Aorta (tissue), 5 donors: ENCODE measurements at places on chromosomes 5 and 9. TPM values are rescaled to one million over a fixed set of nuclear protein-coding genes. Genes with fewer than 3 reads are reported as not detected.

GRCh38 chr5:39057734-39058133 lies 16.5 kb downstream of the RICTOR start:
- H3K36me3 ChIP-seq, result no peaks in the 10 kb centered on the region
- no peak for DNase-seq
- no peaks in the 10 kb centered on the region for H3K27me3 ChIP-seq
- H3K27ac ChIP-seq, result no peak overlapping the region
- no peaks in the 10 kb centered on the region for H3K4me1 ChIP-seq

Gene SLC36A3
- not detected for total RNA-seq

Gene SPIN1
- 79.9 TPM for total RNA-seq

- no peak overlapping the region for H3K27ac ChIP-seq
- no peaks in the 10 kb centered on the region for H3K4me1 ChIP-seq
- no peaks in the 10 kb centered on the region for H3K27me3 ChIP-seq
- H3K4me3 ChIP-seq, result no peak overlapping the region
- no peak for DNase-seq
These were observed 24.0 kb downstream of the PTGES2 start for GRCh38 chr9:128103589-128103962.

GRCh38 chr9:96327694-96328352 lies 25.8 kb upstream of the HSD17B3 start:
- H3K4me3 ChIP-seq, result no peak overlapping the region
- no peaks in the 10 kb centered on the region for H3K4me1 ChIP-seq
- H3K36me3 ChIP-seq, result no peaks in the 10 kb centered on the region
- no peak overlapping the region for H3K27ac ChIP-seq

- H3K4me1 ChIP-seq, result no peaks in the 10 kb centered on the region
- H3K27ac ChIP-seq, result no peak overlapping the region
These were observed 187.1 kb downstream of the ELAVL2 start for GRCh38 chr9:23638837-23639426.

DNA sequence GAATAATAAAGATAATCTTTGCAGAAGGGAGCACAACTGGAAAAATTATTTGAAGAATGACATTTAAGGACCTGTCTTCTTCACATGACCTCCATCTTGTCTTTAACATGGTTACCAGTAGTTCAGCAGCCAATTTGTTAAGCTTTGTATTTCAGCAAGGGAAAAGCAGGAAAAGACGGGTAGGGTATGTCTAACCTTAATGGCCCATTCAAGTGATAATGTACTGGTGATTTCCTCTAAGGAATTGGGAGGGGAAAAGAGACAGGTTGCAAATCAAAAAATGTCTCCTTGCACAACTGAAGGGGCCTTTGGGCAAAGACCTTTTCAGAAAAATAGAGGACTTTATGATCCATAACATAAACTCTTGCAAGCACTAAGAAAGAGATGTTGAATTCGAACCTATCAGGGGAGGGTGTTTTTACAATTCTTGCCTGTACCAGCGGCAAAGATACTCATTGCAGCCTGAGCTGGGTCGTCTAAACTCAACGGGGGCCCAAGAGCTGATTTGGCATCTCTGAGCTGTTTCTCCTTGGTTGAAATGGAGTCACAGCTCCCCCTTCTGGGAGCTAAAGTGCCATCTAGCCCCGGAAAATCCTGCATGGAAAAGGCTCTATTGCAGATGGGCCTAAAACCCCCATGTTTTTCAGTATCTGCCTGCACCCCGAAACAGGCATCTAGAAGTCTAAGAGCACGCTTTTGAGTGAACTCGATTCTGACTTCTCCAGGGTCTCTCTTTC lies 3.8 kb downstream of the BRINP1 start:
- H3K36me3 ChIP-seq, result no peaks in the 10 kb centered on the region
- H3K4me3 ChIP-seq, result no peak overlapping the region
- no peaks in the 10 kb centered on the region for H3K27me3 ChIP-seq
- H3K27ac ChIP-seq, result no peak overlapping the region
